ENCODE measurements at places on chromosomes 5 and 9. TPM values are rescaled to one million over a fixed set of nuclear protein-coding genes. Genes with fewer than 3 reads are reported as not detected.

PCDHB13 gene
- not detected for total RNA-seq

RECK gene
- total RNA-seq: 9.2 TPM

GADD45G gene
- 1.8 TPM for total RNA-seq

CYLC2 gene
- total RNA-seq: not detected

VCAN gene
- total RNA-seq: 549 TPM

CERCAM gene
- total RNA-seq: 1.8 TPM

ARID3C gene
- total RNA-seq: not detected

ANGPTL2 gene
- 0.10 TPM for total RNA-seq

PCYOX1L gene
- 9.2 TPM for total RNA-seq

SH3TC2 gene
- total RNA-seq: 3.7 TPM

PCDHB2 gene
- 0.10 TPM for total RNA-seq

NMUR2 gene
- not detected for total RNA-seq

LAMC3 gene
- total RNA-seq: 0.73 TPM

Data from mononuclear cell (primary cell).